ENCODE measurements at places on chromosomes 11 and 22.

DNA sequence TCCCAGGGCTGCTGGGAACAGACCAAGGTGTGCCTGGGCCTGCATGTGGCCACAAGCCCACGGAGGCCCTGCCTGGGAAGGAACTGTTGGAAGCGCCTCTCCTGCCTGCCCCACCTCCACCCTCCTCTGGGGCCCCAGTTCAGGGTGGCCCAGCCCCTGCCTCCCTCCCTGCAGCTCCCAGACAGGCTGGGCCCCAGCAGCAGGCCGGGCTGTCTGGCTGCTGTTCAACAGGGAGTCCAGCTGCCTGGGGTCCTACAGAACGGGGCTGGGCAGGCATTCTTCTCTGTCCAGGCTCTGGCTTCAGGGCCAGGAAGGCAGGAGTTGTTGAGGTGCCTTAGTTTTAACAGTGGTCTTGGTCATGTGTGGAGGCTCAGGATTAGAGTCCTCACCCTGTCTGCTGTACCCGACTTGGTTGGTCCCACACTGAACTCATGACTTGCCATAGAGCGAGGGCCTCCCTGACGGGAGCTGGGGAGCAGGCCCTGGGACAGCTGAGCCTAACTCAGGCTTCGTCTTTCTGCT lies 11.8 kb downstream of the PRDM11 start:
- no peak for DNase-seq

GRCh38 chr22:37295213-37295886 lies 13.0 kb downstream of the CYTH4 start:
- no peak for DNase-seq

GRCh38 chr22:19289475-19290161 lies 1.9 kb downstream of the CLTCL1 start:
- peak; percentile 44 for DNase-seq

DNA sequence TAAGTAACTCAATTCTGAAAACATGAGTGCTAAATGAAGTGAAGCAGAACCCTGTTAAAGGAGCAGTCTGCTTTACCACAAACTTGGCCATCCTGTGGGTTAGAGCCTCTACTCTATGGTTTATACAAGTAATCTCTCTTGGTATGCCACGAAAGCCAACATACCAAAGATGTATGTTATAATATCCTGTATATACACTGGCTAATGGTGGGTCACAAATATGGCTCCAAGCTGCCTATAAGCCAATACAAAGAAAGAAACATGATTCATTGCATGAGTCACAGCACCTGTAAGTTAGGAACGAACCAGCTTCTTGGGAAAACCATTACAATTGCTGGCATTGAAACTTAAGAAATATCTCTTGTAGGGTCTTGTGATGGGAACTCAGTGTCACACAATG lies 16.1 kb downstream of the XRRA1 start:
- DNase-seq = no peak
